ENCODE measurements at places on chromosomes 5 and 9.

- no peak for DNase-seq
Measured at GRCh38 chr5:163094492-163095180, 342.8 kb upstream of the CCNG1 start.

DNA sequence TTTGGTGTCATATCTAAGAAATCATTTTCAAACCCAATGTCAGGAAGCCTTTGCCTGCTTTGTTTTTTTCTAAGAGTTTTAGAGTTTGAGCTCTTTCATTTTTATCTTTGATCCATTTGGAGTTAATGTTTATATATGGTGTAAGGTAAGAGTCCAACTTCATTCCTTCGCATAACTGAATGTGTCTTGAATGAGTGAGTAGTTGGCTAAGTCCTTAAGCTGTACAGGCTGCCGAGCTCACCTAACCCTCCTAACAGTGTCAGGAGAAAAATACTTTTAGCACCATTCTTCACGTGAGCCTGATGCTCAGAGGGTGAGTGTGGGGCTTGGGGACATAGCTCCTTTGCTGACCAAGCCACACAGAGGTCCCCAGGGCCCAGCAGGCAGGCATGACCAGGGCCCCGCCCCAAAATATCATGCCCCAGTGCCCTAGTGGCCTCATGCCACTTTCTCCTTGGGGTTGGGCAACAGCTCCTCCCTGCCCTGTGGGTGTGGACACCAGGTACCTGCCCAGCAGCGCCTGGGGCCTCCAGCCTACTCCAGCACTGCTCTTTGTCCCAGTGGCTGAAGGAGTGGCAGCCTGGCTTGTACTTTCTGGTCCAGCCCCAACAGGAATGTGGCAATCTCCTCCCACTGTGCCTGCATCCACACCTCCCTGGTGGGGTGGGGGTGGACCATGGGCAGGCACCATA is 17.2 kb downstream of the PPARGC1B start:
- no peak for DNase-seq

- no peak for DNase-seq
Measured at GRCh38 chr9:104227108-104227507, 133.0 kb downstream of the SMC2 start.

DNA sequence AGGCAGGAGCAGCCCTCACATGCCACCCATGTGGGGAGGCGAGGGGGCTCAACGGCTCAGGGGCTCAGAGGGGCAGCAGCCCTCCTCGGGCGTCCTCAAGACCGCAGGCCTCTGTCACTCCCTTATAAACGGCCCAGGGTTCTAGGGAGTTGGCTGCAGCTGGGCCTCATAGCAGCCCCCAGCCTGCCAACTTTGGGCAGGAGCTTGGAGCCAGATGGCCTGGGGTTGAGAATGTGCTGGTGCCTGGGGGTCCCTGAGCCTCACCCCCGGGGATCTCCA is 51.0 kb upstream of the RNU6ATAC start:
- no peak for DNase-seq

- no peak for DNase-seq
Measured at GRCh38 chr5:61000887-61001286, 55.9 kb downstream of the NDUFAF2 start.

- no peak for DNase-seq
Measured at GRCh38 chr9:96649620-96650324, 5.3 kb downstream of the PRXL2C start.

DNA sequence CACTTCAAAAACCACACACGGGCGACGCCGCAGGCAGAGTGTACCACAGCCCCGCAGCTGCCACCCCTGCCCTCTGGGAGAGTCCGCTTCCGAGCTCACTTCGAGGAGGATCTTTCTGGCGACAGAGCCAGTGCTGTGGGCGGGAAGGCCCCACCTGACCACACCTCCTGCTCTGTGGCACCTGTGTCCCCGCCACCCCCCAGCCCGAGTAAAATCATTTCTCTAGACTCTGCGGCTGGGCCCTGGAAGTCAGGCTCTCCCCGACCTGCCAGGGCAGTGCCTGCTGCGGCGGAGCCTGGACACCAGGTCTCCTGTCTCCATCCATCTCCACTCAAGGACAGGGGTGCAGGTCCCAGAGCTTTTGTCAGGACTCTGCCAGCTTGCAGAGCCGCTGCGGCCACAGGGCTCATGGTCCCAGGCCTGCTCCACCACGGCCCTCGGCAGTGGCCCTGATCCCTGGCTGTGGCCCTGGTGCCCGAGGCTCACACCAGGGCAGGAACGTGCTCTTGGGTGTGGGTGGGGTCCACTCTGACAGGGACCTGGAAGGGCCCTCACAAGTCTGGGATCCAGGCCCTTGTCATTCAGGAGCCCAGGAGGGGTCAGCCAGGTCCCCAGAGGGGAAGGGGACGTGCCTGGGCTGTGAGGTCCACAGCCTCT is 20.9 kb upstream of the CAMSAP1 start:
- no peak for DNase-seq

DNA sequence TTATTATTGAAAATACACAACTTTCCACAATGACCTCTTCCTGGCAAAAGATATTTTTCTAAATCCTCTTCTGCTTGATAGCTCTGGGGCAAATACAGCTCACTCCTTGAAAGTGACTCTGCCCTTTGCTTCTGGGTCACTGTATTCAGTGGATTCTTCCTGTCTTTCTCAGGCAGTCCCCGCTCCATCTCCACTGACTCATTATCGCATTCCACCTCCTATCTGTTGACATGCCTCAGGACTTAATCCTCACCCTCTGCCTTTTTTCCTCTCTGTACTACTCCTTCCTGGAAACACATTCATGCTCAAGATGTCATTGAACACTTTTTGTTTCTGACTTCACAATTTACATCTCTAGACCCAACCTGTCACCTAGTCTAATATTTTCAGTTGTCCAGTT is 8.4 kb upstream of the RGS7BP start:
- no peak for DNase-seq

DNA sequence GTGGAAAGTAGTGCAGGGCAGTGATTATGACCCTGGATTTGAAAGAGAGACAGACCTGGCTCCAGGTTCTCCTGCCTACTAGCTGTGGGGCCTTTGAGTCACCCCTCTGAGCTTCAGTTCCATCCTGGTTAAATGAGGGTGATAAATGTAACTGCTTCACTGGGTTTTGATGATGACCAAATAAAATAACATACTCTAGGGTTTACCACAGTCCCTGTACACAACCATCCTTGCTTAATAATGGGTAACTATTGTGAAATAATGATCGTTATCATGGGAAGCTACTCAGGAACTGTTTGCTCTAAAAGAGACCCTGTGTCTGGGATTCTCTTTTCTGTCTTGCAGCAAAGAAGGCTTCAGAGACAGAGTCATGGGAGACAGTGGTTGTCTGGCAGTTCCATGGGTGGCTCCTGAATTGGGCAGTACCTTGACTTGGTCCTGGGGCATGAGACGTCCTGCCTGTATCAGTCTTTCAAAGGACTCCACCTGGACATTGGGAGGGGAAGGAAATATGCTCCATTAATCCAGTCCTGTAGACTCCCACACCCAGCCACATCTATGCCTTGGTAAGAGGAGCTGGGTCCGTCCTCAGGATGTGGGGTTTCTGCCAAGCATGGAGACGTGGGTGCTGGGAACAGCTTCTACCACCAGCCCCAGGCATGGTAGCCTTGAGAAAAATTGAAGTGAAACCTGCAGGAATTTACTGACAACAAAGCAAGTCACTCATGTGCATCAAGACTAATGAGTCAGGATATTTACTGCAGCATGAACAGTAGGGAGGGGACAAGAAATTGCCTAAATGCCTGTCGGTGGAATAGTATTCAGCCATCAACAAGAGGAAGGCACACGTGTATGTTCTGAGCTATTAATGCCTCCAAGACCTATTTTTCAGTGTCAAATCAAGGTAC is 23.4 kb downstream of the AKNA start:
- DNase-seq, result no peak

GRCh38 chr5:125499636-125500332 is 753.3 kb upstream of the ZNF608 start:
- peak; percentile 2 for DNase-seq

DNA sequence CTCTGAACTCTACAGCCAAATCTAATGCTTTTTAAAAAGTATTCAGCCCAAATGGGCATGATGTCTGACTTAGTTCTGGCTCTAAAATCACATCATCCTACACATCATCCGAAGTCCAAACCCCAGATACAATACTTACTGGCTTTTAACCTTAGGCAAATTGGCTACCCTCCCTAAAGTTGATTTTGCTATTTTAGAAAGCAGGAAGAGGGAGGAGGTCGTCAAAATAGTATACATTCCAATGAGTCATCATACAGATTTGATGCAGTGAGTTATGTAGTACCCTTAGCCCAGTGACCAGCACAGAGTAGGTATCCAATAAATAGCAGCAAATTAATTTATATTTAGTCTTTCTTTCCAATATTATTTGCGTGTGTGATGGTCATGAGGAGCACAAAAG is 582.0 kb upstream of the TUSC1 start:
- DNase-seq, result peak; percentile 35

- DNase-seq, result no peak
Measured at GRCh38 chr5:164472165-164472564, 966.7 kb downstream of the MAT2B start.

- DNase-seq, result no peak
Measured at GRCh38 chr9:117355542-117355941, 59.3 kb downstream of the ASTN2 start.

GRCh38 chr9:14869671-14870070 is 40.6 kb downstream of the FREM1 start:
- no peak for DNase-seq

GRCh38 chr5:110634475-110634874 is 92.0 kb downstream of the TMEM232 start:
- no peak for DNase-seq

- DNase-seq, result no peak
Measured at GRCh38 chr9:93120846-93121315, 13.2 kb downstream of the NINJ1 start.
